LHCN-M2 (cell line): ENCODE measurements at places on chromosomes 12 and 14. TPM values are rescaled to one million over a fixed set of nuclear protein-coding genes. Genes with fewer than 3 reads are reported as not detected.
A peak's percentile ranks its signal among the peaks of the same experiment; 100 is the strongest.

DNA sequence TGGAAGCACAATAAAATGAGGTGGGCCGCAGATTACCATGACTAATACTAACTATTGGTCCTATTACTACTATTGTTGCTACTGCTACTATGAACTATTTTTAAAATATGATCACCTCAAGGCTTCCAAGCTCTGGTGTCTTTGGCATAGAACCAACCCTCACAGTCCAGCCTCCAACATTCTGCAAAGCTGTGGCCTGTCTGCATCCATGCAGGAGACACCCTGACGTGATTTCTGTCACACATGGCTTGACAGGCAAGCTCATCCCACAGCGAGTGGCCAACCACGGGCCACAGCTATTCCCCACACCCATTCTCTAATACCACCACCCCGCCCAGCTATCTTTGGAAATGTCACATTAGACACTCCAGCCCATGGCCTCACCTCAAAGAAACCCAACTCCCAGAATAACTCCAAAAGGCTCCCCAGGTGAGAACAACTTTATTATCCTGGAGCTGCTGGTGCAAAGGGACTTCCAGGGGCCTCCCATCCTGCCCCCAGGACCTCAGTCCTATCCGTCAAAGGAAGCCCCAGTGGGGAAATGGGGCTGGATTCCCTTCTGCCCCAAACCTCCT is 14.4 kb downstream of the ISCU start:
- DNase-seq = peak; percentile 31

DNA sequence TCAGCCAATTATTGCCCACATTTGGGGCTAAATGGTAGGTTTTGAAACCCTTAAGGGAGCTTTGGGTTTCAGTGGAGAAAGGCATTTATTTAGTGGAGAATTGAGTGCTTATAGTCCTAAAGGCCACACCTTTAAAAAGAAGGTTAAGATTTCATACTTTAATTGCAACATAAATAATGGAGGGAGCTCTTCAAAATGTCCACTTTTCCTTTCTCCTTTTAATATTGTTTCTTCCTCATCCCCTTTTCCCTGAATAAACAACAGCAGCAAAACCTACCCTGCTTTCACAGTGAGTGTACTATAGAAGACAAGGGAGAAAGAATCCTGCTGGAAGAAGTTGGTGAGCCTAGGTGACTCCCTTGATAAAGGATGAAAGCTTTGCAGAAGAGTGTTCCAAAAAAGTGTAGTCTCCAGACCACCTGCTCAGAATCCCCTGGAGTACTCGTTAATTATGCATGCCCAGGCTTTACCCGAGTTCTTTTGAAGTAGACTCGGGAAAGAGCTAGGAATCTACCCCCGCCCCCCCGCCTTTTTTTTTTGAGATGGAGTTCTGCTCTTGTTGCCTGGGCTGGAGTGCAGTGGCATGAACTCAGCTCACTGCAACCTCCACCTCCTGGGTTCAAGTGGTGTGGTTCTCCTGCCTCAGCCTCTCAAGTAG is 11.5 kb upstream of the EID3 start:
- no peak for DNase-seq

- DNase-seq = peak; percentile 43
Observed at GRCh38 chr14:39246618-39247017, 12.9 kb downstream of the MIA2 start.

DNA sequence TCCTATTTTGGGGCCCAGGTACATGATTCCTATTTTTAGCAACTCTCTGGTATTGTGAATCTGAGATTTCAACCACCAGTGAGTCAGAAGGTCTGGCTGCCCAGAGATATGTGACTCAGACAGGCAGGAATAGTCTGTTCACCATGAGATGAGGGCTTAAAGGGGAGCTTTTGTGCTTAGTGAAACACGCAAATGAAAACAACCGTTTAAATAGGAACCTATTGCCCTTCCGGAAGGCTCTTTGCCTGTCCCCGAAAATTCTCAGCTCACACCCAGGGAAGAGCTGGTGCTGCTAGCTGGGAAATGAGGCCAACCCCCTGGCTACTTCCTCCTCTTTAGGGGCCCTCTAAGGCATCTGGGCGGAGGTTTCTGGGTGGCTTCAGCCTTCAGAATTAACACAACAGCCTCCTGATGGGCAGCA is 283.6 kb downstream of the CACNA1C start:
- peak; percentile 93 for DNase-seq

- peak; percentile 63 for DNase-seq
Observed at GRCh38 chr14:50542941-50543418, 10.6 kb upstream of the MAP4K5 start.

DNA sequence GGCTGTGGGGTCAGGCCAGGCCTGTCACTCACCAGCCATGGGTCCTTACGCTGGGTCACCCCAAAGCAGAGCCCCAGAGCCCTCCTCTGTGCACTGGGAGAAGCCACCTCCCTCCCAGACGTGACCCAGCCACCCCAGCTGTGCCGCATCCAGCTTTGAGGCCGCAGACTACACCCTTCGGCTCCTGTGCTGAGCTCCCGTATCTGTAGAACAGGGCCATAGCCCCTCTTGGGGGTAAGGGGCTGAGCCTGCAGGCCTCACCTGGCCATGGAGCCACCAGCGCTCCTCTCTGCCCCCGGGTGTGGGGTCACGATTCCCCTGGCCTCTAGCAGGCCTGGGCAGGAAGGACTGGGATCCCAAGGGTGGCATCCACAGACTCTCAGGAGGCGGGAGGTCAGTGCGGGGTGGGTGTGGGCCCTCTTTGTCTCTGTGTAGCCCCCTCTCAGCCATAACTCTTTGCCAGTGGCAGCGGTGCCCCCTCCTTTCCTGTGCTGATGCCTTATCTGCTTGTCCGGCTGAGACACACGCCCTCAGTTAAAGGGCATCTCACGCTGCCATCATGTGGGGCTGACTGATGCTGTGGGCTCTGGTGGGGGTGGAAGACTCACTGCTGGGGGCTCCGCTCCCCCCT is 16.3 kb downstream of the ASPG start:
- no peak for DNase-seq

DNA sequence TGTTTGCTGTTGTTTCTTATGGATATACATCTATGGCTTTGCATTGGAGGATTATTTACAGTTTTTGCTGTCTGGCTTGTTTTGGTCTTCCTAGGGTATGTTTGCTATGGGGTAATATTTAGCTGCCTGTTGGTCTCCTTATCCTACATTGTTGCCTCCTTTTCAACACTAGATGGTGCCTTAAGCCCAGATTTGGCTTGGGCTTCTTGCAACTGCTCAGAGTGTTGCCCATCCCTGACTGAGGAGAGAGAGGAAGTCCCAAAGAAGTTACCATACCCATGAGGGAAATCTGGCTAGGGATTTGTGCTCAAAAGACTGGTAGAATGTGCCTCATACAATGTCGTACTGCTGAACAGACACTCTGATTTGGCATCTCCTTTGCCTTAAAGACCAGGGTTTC is 94.6 kb upstream of the MUCL1 start:
- DNase-seq = peak; percentile 19

EPYC gene
- not detected in 2 replicates for total RNA-seq

DNA sequence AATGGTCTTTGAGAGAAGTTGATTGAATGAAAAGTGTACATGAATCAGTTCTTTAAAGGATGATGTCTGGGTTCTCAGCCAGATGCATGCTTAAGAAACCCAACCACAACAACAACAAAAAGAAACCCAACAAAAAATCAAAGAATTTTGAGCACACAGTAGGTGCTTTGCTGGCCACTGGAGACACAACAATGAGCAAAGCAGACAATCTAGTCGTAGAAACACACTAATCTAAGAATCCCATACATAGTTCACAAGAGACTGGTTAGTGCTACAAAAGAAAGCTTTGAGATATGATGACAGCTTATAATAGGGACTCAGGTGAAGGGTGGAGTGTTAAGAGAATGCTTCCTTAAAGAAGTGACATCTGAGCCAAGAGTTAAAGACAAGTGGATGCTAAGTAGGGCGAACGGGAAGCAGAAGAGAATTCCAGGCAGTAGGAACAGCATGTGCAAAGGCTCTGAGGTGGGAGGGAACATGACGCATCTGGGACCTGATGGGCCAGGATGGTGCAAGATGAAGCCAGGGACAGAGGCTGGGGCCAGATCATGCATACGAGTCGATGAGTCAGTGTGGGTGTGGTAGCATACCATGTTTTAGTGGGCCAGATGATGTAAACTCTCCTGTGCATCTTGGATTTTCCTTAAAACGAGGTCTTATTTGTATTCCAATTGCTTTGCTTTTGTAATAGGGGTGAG is 4.6 kb upstream of the HIP1R start:
- peak; percentile 81 for DNase-seq

RASSF8 gene
- total RNA-seq = 24.1 and 26.6 TPM in 2 replicates

DNA sequence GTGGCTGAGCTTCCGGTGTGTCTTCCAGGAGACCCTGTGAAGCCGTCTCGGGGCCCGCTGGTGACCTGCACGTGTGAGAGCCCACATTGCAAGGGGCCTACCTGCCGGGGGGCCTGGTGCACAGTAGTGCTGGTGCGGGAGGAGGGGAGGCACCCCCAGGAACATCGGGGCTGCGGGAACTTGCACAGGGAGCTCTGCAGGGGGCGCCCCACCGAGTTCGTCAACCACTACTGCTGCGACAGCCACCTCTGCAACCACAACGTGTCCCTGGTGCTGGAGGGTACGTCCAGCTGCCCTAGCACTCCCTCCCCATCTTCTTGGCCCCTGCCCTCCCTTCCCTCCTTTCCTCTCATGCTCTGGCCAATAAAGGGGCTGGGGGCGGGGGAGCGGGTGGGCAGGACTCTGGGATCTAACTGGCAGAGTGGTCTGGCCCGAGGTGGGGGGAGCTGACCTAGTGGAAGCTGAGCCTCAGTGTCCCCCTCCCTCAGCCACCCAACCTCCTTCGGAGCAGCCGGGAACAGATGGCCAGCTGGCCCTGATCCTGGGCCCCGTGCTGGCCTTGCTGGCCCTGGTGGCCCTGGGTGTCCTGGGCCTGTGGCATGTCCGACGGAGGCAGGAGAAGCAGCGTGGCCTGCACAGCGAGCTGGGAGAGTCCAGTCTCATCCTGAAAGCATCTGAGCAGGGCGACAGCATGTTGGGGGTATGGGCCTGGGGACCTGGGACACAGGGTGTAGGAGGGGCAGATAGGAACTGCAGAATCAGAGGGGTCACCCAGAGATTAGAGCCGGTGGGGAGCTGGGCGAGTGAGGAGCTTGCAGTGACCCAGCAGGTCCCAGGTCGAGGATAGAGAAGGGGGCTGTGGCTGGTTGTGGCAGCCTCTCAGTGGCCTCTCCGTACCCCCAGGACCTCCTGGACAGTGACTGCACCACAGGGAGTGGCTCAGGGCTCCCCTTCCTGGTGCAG is 6.0 kb downstream of the ACVRL1 start:
- DNase-seq = no peak

GRCh38 chr12:117284140-117284539 is 77.3 kb downstream of the NOS1 start:
- DNase-seq = no peak

GRCh38 chr14:30296931-30297405 is 262.0 kb upstream of the G2E3 start:
- DNase-seq = no peak

DNA sequence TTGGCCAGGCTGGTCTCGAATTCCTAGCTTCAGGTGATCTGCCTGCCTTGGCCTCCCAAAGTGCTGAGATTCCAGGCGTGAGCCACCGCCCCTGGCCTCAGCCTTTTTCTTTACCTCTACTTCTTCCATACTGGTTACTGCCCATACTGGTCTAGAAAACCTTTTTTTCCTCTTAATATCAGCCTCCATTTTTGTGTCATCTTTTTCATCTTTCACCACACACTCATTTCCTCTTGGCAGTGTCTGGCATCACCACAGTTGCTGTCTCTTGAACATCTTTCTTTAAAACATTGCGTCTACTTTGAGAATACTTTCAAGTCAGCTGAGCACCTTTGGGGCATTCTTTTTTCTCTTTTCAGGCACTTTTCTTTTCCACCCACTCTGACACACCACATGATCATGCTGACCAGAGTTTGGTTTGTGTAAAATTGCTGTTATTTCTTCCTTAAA is 32.7 kb downstream of the DDX47 start:
- no peak for DNase-seq

NOS1 gene
- total RNA-seq = not detected in 2 replicates

KDM5A gene
- 32.4 and 40.2 TPM in 2 replicates for total RNA-seq

SLC10A1 gene
- total RNA-seq = not detected in 2 replicates

DNA sequence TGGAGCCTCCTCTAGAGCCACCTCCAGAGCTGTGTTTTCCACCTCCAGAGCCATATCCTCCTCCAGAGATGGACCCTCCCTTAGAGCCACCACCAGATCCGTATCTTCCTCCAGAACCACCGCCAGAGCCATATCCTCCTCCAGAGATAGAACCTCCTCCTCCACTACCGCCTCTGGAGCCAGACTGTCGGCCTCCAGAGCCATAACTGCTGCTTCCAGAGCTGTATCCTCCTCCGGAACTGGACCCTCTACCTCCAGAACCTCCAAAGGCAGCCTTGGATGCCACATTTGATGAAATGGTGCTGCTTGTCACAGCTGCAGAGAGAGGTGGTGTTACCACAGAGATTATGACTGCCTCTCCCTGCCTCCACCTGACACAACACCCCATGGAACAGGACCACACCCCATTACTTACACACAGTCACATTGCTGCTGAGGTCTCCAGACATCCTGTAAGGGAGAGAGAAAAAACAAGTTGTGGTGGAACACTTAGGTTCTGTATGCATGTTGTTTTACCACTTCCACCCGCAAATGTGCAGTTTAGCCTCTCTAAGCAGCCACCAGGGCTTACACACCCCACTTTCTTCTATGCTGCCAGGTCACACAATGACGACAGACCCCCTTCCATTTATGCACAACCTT is 6.8 kb downstream of the KRT2 start:
- no peak for DNase-seq

DNA sequence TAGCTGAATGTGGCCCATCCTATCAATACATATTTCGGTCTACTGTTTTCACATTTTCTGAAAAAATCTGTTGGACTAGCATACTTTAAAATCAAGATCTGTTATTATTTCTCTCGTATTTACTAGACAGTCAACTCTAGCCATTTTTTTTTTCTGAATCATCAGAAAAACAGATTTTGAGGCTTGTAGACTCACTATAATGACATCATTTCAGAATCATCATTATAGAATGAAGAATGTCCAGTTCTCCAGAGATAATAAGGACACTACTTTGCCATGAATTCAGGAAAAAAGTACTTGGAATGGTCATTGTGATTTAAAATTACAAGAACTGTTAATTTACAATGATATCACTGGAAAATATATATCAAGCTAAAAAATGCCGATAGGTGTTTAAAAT is 589.8 kb downstream of the KCNH5 start:
- DNase-seq = no peak
